ACHN (cell line): ENCODE measurements at places on chromosomes 13 and 19.

- DNase-seq = no peak
Measured at GRCh38 chr19:38850976-38851621, 1.3 kb upstream of the HNRNPL start.

DNA sequence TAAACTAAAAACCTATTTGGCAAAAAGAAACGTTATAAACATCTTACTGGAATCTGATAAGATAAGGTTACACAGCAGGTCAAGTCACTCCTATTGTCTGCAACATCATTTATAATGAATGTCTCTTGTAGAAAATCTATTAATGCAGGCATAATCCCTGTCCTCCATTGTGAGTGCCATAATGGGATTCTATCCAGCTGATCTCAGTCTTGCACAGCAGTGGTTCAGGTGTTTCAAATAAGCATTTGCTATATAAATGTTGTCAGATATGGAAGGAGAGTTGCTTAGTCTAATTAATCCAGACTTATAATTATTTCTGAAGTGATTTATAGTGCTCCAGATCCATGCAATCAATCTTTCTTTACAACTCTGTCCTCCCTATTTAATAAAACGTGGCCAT, 186.5 kb upstream of the ATXN8OS start:
- DNase-seq = no peak

DNA sequence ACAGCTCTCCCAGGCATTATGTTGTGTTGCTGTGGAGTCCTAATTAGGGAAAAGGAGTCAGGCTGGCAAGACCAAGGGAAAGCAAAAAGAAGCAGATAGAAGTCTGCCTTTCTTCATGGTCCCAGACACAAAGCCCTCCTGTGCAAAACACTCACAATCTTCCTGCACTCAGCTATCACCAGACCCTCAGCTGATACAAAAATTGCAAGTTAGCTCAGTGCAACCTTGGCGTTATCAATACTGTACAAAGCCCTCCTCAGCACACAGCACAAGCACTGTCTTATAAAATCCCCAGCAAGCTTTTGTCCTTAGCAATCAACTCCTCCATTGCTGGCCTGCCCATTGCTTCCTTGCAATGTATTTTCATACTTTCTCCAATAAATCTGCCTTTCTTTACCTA, 3.2 kb downstream of the OR7C2 start:
- no peak for DNase-seq

DNA sequence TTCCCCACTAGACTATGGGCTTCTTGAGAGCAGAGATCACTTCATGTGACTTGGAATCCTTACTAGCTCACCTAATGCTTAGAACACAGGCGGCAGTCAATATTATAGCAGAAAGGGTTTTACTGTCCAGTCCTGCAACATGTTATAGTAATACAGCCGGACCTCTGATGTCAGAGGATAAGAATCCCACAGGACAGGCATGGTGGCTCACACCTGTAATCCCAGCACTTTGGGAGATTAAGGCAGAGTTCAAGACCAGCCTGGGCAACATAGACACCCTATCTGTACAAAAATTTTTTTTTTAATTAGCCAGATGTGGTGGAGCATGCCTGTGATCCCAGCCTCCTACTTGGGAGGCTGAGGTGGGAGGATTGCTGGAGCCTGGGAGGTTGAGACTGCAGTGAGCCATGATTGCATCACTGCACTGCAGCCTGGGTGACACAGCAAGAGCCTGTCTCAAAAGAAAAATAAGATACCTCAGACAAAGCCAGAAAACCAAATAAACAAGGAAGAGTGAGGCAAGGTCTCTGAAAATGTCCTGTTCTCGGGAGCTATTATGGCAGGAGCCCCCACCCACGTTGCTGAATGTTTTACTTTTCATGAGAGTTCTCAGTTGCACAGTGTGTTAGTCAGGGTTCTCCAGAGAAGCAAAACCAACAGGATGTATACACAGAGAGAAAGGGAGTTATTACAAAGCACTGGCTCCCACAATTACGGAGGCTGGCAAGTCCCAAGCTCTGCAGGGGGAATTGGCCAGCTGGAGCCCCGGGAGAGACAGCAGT, 100.8 kb downstream of the UBL3 start:
- DNase-seq = no peak

DNA sequence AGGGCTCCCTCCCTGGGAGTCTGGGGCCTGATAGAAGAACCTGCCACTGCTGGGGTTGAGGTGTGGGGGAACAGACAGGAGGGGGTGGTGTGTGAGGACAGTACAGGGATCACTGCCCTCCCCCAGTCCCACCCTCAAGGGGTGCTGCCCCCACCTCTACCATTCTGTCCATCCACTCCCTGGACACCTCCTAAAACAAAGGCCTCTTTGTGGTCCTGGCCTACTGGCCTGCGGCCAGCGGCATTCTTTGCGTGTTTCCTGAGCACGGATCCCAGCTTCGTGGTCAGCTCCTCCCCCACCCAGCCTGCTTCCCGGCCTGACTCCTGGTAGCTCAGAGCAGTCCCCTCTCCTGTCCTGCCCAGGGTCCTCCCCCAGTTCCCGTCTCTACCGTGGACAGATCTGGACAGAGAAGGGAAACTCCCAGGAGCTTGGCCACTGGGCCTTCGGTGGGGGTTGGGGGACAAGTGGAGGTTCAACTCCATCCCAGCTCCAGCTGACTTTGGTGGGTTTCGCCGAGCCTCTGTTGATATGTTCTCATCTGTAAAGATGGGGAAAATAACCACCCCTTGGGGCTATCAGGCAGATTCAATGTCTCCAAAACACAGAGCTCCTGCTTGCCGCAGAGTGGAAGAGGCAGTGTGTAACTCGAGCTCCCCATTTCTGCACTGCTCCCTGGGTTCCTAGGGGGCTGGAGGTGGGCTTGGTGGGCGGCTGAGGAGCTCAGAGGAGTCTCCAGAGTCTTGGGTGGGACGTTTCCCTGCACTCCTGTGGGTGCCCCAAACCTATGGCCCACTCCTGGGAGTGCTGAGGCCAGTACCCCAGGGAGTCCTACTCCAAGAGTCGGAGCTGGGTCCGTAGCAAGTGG, 48.7 kb downstream of the LYL1 start:
- peak; percentile 92 for DNase-seq

GRCh38 chr13:84366506-84366905, 484.2 kb upstream of the SLITRK1 start:
- DNase-seq = no peak

GRCh38 chr19:16897856-16898161, 9.0 kb downstream of the F2RL3 start:
- no peak for DNase-seq

- DNase-seq = no peak
Measured at GRCh38 chr13:29210676-29211075, 384.8 kb downstream of the SLC7A1 start.
